Kidney tubule cell (primary cell): ENCODE measurements at places on chromosomes 4 and X.

DNA sequence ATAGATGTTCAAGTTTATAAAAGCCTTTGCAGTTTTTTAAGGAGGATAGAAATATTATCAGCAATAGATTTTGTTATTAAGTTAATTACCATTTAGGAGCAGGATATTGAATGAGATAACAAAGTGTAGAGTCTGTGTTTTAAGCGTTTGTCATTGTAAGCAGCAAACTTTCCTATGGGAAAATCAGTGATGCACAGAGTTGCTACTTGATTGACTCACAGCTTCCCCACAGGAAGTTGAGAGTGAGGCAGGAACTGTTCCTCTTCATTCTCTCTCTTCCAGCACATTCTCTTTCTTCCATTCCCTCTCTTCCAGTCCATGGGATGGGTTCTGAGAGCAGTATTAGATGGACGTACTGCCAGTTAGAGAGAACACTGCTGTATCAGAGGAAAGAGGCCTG is 867.7 kb upstream of the AGA start:
- peak; percentile 46 for DNase-seq

GRCh38 chr4:173121076-173121561 is 47.5 kb upstream of the GALNT7 start:
- DNase-seq: peak; percentile 82

DNA sequence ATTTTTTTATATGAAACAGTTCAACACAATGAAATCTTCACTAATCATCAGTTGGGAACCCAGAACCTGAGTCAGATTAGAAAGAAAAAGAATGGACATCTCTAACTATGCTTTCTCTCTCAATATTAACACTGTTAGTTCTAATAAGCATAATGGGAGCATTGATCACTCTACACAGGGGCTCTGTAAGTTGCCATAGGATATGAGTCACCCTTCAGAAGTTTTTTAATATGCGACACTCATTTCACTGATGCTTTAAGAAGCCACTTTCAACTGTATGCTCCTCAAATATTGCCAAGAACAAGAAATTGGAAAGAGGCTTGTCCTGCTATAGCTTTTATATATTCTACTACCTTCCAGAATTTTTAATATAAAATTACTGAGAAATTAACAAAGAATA is 187.0 kb downstream of the AASDH start:
- no peak for DNase-seq

DNA sequence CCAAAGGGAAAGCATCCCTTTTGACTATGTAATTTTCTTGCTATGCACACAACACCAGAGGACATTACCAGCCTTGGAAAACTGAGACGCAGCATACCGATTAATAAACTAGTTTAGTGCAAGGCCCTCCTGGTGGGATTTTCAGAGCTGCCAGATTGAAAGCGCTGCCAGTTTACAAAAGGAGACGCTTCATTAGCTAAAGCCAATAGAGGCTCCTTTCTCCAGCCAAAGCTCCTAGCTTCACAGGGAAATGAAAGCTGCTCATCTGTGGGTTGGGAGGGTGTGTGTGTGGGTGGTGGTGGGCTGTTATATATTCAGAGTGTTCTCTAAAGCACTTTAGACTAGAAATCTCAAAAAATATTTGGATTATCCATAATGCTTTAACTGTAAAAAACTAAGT is 32.4 kb downstream of the SPANXN4 start:
- no peak for DNase-seq

- no peak for DNase-seq
These were observed 100.0 kb downstream of the TET2 start for GRCh38 chr4:105246712-105247111.

- DNase-seq: peak; percentile 56
These were observed 4.2 kb upstream of the CCNA2 start for GRCh38 chr4:121827853-121828252.

DNA sequence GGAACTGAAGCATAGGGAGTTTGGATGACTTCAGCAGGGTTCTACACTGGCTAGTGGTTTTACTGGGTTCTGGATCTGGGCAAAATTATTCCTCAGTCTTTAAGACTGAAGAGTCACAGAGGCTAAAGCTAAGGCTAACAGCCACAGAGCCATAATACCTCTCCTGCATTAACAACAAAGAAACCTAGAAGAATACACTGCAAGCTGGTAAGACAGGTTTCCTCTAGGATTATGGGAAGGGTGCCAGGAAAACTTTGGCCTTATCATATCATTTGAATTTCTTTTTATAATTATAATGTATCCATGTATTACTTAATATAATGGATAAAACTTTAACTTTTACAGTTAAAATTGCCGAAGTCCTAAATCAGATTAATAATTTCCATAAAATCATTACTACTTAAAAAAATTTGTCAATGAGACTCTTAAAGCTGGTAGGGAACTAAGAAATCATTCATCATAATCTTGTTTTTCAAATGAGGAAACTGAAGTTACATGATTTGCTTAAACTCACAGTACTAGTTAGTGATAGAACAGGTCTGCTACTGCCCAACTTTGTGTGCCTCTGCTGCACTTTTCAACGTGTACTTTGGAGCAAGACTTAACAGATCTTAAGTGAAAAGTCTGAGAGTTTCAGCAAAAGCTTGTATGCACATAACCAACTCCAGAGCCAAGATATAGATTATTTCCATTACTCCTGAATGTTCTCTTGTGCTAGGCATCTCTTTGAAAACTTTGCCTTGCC is 24.2 kb upstream of the PGRMC2 start:
- DNase-seq: no peak

DNA sequence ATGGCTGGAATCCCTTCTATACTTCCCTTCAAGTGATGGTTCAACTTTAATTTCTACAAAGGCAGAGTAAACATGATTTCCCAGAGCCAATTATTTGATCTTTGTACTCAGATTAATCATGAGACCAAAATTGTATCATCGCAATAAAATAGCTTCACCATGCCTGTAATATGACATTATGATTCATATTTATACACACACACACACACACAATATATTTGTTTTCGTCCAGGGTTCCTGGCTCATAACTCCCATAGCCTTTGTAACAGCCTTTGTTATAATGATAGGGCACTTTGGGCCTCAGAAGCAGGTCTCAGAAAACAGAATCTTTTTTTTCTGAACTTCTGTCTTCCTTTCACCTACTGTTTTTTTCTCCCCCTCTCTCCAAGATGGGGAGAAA is 270.6 kb downstream of the ADGRA3 start:
- no peak for DNase-seq

DNA sequence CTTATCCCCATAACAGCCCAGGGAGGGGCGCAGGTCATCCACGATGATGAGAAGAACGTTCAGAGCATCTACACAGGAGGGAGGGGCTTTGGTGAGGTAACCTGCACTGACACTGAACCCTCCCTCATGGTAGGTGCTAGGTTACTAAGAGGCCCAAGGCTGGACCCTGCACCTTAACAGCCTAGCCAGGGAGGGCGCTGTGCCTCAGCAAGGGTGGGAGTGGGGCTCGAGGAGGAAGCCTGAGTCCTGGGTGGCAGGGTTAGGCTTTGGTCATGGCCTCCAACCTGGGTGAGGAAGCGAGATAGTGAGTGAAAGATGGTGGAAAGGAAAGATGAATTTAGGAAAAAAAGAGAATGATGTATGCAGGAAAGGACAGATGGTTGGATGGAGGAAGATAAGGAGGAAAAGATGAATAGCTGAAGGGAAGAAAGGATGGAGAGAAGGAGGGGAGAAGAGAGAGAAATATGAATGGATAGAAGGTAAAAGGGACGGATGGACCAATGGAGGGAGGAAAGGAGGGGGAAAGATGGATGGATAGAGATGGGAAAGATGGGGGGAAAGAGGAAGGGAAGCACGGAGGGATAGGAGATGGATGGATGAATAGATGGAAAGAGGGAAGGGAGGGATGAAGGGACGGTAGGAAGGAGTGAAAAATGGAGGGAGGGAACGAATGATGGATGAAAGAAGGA is 736 bp downstream of the IDS start:
- peak; percentile 53 for DNase-seq

- peak; percentile 95 for DNase-seq
These were observed 58.0 kb downstream of the ENPEP start for GRCh38 chr4:110533940-110534339.

GRCh38 chr4:123613586-123614344 is 217.2 kb downstream of the SPRY1 start:
- DNase-seq: no peak

DNA sequence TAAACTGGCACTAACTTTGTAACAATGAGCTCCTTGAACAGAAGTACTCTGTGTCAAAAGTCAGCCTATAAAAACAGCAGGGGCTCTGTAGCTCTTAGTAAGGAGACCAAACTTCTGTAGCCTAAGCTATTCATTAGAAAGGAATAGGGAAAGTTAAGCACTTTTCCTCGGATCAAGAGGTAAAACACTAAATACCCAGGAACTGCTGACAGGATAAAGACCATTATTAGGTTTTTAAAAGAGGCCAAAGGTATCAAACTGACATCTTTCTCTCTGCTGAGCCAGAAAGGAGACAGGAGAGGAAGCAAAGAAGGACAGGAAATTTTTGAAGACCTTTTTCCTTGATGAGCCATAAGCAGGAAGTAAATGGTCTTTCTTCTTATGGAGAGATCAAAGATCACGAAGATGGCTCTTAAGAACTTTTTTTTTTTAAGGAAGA is 31.9 kb downstream of the ANAPC10 start:
- peak; percentile 35 for DNase-seq

GRCh38 chr4:74228691-74229640 is 71.0 kb downstream of the MTHFD2L start:
- DNase-seq: peak; percentile 80

DNA sequence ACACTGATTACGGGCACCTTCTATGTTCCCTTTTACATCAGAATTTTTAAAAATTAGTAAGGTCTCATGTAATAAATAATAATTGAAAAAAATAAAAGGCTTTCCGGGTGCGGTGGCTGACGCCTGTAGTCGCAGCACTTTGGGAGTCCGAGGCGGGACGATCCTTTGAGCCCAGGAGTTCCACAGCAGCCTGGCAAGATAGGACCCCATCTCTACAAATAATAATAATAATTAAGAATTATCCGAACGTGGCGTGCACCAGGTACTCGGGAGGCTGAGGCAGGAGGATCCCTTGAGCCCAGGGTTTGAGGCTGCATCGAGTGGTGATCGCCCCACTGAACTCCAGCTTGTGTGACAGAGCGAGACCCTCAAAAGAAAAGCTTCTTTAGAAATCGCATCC is 771 bp upstream of the LAMTOR3 start:
- no peak for DNase-seq

- DNase-seq: peak; percentile 55
These were observed 187.7 kb upstream of the NUDT10 start for GRCh38 chrX:51144828-51145442.

DNA sequence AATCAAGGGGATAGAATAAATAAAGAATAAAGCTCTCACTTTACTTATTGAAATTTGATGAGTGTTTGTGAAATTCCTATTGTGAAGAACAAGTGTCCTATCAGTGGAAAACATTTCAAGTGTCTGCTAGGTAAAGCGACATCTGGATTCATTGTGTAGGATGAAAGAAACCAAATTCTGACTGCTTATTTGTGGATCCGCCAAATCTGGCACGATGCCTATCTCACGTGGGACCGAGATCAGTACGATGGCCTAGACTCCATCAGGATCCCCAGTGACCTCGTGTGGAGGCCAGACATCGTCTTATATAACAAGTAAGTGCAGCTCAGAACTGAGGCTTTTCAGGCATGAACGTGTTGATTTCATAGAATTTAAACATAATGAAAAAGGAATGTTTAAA is 1.9 kb downstream of the CHRNA9 start:
- DNase-seq: no peak

DNA sequence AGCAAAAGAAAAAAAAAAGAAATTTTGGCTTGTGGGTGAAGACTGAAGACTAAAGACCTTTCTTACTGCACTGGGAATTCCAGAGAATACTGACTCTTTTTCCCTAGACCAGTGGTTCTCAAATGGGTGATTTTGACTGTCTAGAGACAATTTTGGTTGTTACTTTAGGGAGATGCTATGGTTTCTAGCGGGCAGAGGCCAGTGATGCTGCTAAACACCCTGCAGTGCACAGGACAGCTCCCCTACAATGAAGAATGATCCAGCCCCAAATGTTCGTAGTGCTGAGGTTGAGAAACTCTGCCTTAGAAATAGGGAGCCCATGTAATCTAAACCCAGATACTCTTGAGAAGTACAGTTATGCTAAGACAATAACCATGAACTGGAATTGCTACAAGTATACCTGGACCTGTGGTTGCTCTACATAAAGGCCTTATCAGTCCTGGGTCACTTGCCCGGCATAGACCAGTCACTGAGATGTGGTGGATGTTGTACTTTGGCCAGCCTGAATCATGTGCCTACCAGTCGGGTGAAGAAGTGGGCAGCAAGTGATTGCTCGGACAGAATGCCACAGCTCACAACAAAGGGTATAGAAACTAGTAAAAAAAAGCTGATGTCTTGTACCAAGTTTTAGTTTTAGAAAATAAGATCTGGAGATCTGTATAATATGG is 16.0 kb downstream of the ARHGAP10 start:
- no peak for DNase-seq

DNA sequence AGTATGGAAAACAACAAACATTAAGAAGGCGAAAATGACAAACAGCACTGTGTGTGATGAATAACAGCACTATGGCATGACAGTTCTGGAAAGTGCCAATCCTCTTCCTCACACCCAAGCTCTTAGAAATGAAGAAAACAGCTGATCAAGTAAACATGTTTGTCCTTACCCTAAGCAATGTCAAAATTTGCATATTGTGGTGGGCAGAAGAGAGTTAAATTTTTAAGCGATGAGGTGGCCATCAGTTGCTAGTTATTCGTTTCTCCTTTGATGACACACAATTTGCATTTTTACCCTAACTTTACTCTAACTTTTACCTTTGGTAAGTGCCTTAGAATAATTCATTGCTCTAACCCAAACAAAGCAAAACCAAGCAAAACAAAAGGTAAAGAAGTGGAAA is 8.8 kb downstream of the PROM1 start:
- peak; percentile 59 for DNase-seq

DNA sequence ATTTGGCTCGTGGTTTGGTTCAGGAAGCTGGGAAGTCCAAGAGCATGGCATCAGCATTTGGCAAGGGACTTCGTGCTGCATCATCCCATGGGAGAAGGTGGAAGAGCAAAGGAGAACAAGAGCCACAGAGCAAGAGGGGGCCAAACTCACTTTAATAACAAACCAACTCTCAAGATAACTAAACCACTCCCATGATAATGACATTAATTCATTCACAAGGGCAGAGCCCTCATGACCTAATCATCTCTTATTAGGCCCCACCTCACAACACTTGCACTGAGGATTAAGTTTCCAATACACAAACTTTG is 113.4 kb upstream of the ATXN3L start:
- DNase-seq: peak; percentile 60

DNA sequence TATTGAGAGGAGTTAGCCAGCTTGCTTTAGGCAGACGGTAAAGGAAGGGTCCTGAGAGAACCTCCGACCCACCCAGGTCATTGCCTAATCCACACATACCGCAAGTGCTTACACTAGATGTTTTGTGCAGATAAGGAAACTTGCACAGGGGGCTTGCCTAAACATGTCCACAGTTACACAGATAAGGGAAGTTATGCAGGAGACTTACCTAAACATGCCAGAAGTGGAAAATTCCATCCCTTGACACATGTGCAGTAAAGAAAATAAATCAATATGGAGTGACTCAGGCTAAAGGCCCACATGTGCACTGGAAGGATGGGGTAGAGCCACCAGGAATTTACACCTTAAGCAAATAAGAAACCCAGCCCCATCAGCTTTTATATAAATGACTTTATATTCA is 232.8 kb upstream of the HDX start:
- DNase-seq: no peak
